Jurkat, Clone E6-1 (cell line): ENCODE measurements at places on chromosomes 7 and 10.

GRCh38 chr10:95435548-95436279 lies 125.5 kb downstream of the SORBS1 start:
- no peak for DNase-seq

DNA sequence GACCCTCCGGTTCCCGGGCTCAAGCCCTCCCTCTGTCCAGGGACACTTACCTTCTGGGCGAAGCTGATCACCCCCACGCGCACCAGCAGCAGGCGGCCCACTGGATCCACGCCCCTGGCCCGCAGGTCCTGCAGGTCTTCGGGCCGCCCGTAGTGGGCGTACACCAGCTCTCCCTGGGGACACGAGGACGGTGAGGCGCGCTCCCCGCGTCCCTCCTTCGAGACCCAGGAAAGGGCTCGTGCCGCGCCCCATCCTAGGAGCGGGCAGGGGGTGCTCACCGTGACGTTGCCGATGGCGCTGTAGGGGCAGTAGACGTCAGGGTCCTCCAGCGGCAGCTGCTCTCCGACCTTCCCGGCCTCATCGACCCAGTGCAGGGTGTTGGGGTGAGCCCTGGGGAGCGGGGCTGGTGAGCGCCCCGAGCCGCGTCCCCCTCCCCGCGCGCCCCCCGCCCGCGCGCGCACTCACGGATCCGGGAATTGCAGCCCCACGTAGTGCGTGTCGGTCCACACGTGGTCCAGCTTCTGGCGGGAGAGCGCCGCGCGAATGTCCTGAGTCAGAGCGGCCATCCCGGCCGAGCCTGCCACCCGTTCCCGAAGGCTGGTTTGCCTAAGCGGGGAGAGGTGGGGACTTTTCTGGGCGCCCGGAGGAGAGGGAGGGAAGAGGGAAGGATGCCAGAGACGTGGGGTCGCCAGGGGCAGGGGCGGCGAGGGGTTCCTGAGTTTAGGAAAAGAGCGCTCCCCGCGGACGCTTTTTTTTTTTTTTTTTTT lies 8.2 kb downstream of the TFR2 start:
- DNase-seq = no peak

DNA sequence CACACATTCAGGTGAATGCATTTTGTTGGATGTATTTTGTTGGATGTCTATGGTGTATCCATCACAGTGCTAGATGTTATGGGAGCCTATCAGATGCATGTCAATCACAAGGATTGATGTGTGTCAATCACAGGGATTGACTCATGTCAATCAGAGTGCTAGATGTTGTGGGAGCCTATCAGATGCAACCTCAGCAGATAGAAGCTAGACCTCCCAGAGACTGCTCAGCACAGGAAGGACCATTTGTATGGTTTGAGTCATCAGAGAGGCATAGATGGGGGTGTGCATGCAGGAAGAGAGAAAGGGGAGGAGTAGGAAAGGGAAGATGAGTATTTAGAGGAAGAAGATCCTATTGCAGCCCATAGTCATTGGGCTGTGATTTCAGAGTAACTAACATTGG lies 48.3 kb upstream of the PITRM1 start:
- no peak for DNase-seq

DNA sequence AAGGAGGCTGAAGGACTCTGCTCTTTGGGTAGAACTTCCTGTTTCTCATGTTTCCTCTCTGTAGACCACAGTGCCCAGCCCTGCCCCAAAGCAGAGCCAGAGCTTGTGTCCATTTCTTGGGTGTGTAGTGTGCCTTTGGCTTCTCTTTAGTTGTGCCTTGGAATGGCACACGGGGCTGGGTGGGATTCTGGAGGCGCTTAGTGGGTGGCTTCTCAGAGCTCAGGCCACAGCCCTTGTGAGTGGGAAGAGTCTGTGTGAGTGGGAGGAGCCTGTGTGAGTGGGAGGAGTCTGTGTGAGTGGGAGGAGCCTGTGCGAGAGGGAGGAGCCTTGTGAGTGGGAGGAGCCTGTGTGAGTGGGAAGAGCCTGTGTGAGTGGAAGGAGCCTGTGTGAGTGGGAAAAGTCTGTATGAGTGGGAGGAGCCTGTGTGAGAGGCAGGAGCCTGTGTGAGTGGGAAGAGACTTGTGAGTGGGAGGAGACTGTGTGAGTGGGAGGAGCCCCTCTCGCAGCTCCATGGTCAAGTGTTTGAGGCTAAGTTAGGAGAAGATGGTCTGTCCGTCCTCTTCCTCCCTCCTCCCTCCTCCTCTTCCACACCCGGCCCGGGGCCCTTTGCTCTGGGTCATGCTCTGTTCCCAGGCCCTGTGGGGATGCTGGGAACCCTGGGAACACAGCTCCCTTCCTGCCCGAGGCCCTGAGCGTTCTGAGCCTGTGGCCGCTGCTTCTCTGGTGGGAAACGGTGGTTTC lies 153.0 kb downstream of the GRK5 start:
- DNase-seq = no peak

DNA sequence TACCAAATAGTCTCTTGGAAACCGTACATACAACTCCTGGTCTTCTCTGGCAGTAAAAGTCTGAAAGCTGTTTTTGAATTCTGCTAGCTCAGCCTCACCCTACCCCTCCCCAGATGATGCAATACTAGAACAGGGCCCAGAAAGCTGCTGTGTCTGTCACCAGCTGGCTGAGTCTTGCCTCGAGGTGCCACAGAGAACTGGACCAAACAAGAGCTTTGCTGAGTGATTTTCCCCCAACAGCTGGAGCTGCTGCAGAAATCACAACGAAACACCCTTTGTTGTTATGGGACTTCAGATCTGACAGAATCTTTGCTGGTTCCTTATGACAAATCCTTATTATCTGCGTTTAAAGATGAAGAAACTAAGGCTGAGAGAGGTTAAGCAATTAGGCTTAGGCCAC lies 134.1 kb downstream of the SPAG6 start:
- DNase-seq = no peak

DNA sequence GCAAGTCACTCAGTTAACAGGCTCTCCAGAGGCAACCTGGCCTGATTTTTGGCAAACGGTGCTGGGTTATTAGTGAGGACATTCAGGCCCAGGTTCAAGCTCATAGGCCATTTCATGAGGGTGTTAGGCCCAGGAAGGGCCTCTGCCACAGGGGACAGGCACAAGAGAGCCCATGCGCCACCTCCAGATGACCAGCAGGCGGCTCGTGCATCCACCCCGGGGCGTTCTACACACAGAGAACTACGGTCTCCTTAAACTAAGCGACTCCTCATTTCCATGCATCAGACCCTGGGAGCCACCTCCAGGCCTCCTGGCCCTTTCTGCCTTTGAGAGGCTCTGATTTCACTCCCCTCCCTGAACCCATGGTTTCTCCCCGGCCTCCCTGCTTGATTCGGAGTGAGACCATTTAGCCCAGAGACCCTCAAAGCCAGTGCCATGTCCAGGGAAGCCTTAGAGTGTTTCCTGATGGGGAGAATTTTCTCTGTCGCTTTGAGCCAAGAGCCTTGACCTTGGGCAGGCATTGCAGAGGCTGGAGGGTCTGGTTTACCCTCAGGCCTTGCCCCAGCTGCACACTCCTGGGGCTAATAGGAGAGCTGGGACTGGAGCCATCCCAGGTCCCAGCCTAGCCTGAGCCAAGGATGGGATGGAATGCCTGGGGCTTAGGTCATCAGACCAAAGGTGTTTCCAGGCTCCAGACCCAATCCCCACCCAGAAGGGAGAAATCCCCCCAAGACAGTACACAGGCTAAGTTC lies 188.0 kb downstream of the GRID1 start:
- DNase-seq = no peak

DNA sequence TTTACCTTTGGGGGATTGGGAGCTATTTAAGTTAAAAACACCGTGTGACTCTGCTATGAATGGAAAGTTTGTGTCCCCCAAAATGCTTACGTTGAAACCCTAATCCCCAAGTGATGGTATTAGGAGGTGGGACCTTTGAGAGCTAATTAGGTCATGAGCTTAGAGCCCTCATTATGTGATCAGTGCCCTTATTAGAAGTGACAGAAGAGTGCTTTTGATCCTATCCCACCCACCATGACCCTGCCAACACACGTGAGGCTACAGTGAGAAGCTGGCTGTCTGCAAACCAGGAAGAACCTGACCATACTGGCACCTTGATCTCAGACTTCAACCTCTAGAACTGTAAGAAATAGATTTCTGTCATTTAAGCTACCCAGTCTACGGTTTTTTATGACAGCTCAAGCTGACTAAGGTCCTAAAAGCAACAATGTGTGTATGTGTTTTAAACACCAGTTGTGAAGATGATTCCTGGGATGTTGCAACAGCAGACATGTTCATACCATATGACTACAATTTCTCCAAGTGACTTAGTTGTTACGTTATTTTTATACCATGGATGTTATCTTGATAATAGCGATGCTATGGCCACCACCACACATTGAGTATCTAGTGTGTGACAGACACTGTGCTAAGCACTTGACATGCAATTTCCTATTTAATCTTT lies 124.4 kb downstream of the PIP4K2A start:
- no peak for DNase-seq

GRCh38 chr10:93604146-93604545 lies 3.1 kb upstream of the RBP4 start:
- DNase-seq = no peak

GRCh38 chr10:30384701-30385201 lies 35.7 kb upstream of the MTPAP start:
- no peak for DNase-seq

DNA sequence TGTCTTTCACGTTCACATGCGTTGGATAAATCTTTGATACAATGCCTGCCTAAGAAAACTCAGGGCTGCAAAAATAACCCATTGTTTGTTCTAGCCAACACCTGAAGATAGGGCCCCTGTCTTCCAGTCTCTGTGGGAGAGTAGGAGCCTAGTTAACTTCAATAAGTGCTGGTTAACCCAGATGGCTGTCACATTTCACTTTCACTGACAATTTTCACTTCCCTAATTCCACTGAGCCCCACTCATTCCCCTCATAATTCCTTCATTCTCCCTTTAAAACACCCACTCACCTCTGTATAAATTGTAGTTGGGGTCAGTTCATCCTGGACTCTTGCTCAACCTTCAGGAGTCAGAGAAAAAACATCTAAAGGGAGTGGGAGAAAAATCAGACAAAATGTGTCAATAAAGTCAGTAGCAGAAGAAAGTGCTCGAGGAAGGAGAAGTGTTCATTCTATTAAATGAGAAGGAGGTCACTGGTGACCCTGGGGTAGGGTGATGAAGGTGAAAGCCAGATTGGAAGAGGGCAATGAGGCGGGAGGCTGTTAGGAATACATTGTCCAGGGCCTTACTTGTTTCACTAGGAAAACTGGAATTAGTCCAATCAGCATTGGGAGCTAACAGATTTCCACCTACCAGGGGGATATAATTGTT lies 51.2 kb upstream of the ABI1 start:
- no peak for DNase-seq

DNA sequence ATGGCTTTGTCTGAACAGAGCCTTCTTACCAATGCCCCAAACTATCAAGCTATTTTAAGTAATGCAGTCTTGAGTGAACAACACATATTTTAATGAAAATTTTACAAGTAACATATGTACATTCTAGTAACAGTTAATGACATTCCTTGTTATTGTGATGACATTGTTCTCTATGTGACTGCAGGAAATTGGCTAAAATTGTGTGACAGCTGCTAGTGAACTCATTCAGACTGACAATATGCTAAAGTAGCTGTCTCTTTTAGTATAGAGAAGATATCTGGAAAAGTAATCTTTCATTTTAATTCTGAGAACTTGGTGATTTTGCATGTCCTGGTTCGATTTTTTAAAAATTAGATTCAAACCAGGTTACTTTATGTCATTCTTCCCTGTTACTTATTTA lies 259.8 kb upstream of the MAGI2 start:
- DNase-seq = no peak

DNA sequence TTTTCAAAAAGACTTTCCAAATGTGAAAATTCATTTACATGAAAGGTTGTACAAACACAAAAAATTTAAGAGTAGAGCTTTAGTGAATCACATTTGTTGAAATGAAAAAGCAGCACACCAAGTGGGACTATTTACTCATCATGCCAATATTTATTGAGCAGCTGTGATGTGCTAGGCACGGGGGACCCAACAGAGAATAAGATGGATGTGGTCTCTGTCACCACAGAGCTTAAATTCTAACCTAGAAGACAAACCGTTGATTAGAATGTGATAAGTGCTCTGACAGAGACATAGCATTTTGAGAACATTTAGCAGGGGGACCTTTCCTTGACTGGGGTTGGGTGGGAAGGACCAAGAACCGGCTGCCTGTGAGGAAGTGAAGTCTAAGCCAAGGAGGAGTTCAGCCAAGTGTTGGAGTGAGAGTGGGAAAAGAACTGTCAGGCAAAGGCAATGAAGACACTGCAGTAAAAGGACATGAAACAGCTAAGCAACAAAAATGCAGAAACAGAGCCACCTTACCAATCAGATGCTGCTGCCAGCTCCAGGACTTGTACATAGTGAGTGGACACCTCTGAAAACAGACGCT lies 19.1 kb downstream of the ADAM12 start:
- DNase-seq = no peak

DNA sequence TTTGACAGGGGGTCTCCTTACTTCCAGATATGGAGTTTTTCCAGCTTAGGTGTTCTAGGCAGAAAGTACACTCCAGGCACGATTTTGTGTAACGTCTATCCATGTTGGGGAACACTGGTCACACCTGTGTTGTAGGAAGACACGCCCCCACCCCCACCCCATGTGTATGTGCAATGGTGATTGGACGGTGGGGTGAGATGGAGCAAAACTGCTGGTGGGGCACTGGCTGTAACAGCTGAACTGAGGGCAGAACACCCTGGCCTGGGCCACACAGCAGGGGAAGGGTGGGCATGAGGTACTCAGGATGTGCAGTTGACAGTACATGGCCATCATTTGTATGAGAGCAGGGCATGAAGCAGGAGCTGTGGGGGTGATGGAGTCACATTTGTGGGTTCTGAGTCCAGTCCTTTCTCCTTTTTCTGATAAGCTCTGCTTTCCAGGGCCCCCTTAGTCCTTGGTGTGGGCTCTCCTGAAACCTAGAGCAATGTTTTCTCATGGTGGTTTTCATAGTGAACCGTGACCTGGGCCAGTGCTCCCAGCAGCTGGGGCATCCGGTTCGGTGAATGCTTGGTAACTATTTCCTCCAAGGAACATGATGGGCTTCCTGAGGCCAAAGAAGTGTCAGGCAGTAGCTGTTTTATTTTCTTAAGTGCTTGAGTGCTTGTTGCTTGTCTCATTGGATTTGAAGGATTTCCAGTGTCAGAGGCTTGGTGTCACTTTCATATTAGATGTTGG lies 63.4 kb upstream of the AQP1 start:
- no peak for DNase-seq

DNA sequence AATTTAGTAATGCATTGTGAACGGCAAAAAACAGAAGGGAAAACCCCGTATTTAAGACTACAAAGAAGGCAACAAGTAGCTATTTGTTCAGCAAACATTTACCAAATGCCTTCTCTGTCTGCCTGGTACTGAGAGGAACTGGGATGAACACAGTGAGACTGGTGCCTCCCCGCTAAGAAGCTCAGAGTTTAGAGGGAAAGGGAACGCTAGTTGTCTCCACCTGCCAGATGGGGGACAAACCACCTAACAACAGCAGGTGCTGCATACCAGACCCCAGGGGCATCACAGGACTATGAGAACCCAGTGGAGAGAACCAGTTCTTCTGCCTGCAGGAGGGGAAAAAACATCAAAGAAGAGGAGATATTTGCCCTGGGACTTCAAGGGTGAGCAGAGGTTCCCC lies 147.1 kb downstream of the SLC25A13 start:
- no peak for DNase-seq

- no peak for DNase-seq
Observed at GRCh38 chr7:44325811-44326241, 432 bp upstream of the CAMK2B start.

GRCh38 chr10:1020958-1021357 lies 4.7 kb downstream of the IDI2 start:
- no peak for DNase-seq

- no peak for DNase-seq
Observed at GRCh38 chr7:1365846-1366245, 93.4 kb downstream of the MICALL2 start.
